Kidney (tissue), 22 donors: ENCODE measurements at places on chromosomes 1 and 21.

- no peak for DNase-seq
Measured at GRCh38 chr1:51301152-51301843, 29.1 kb downstream of the TTC39A start.

GRCh38 chr1:187236199-187236598, 407.4 kb downstream of the PLA2G4A start:
- no peak for DNase-seq

GRCh38 chr1:25088180-25088701, 144.1 kb downstream of the SYF2 start:
- DNase-seq = no peak

- no peak for DNase-seq
Measured at GRCh38 chr1:113859478-113860175, 11.9 kb downstream of the PTPN22 start.

GRCh38 chr1:56548571-56548970, 30.8 kb downstream of the PLPP3 start:
- DNase-seq = no peak

- no peak for DNase-seq
Measured at GRCh38 chr1:212754193-212754592, 37.4 kb downstream of the NSL1 start.

GRCh38 chr1:91846007-91846638, 39.8 kb downstream of the TGFBR3 start:
- DNase-seq = peak; percentile 55

GRCh38 chr1:52534928-52535764, 17.7 kb downstream of the TUT4 start:
- no peak for DNase-seq
